A549 treated with AZD2906 at 1 μM for 4 hours (cell line): ENCODE measurements at places on chromosomes 4 and X. TPM values are rescaled to one million over a fixed set of nuclear protein-coding genes. Genes with fewer than 3 reads are reported as not detected.

Gene GAGE12F
- not detected in 5 replicates for total RNA-seq

Gene GIMD1
- not detected in 5 replicates for total RNA-seq

Gene MSANTD1
- total RNA-seq, result 0.06 to 0.14 TPM (median 0.11 TPM) in 5 replicates

Gene RNF175
- total RNA-seq, result 0.10 TPM in 1 of 5 replicates, not detected in the others

Gene ADH1C
- not detected in 5 replicates for total RNA-seq

Gene SH2D1A
- total RNA-seq, result not detected in 5 replicates

Gene ZNF330
- 23.9 to 27.7 TPM (median 25.5 TPM) in 5 replicates for total RNA-seq

Gene PAGE2B
- total RNA-seq, result not detected in 5 replicates

Gene FAM149A
- total RNA-seq, result 1.2 to 1.8 TPM (median 1.4 TPM) in 5 replicates

Gene CHIC1
- 4.0 to 5.5 TPM (median 4.5 TPM) in 5 replicates for total RNA-seq

Gene RAP2C
- 21.5 to 51.7 TPM (median 26.8 TPM) in 5 replicates for total RNA-seq

Gene DMP1
- total RNA-seq, result 0.05 TPM in 1 of 5 replicates, not detected in the others

Gene RAB9B
- total RNA-seq, result 0.02 to 0.05 TPM (median 0.03 TPM) in 4 of 5 replicates, not detected in the other

Gene P2RY8
- total RNA-seq, result 0.02 to 0.06 TPM (median 0.04 TPM) in 4 of 5 replicates, not detected in the other

Gene PNMA6A
- total RNA-seq, result 4.0 to 5.4 TPM (median 5.0 TPM) in 5 replicates

Gene PFKFB1
- total RNA-seq, result 0.05 to 0.10 TPM (median 0.07 TPM) in 5 replicates

Gene MAGEC2
- not detected in 5 replicates for total RNA-seq

Gene MAP3K15
- 1.5 to 2.2 TPM (median 2.0 TPM) in 5 replicates for total RNA-seq

Gene CXCR3
- 0.05 to 0.11 TPM (median 0.07 TPM) in 4 of 5 replicates, not detected in the other for total RNA-seq

Gene AIMP1
- 38.2 to 42.9 TPM (median 40.0 TPM) in 5 replicates for total RNA-seq

Gene BEND2
- not detected in 5 replicates for total RNA-seq

Gene GPR82
- total RNA-seq, result not detected in 5 replicates

Gene PWWP3B
- 0.01 to 0.02 TPM in 2 of 5 replicates, not detected in the others for total RNA-seq

Gene MXRA5
- not detected in 5 replicates for total RNA-seq

Gene CFI
- 0.55 to 0.95 TPM (median 0.84 TPM) in 5 replicates for total RNA-seq

Gene ZBTB49
- 1.9 to 2.6 TPM (median 2.4 TPM) in 5 replicates for total RNA-seq

Gene CCSER1
- total RNA-seq, result not detected in 5 replicates

Gene CT45A1
- total RNA-seq, result 0.07 TPM in 1 of 5 replicates, not detected in the others

Gene PPP1R2C
- not detected in 5 replicates for total RNA-seq

Gene RENBP
- 0.09 to 0.20 TPM (median 0.10 TPM) in 5 replicates for total RNA-seq

Gene STATH
- total RNA-seq, result not detected in 5 replicates

Gene DYNLT3
- 14.3 to 19.4 TPM (median 17.4 TPM) in 5 replicates for total RNA-seq

Gene CACNA1F
- not detected in 5 replicates for total RNA-seq

Gene HELT
- total RNA-seq, result not detected in 5 replicates

Gene PLP2
- total RNA-seq, result 324 to 454 TPM (median 441 TPM) in 5 replicates

Gene RPA4
- 0.22 to 0.32 TPM (median 0.24 TPM) in 5 replicates for total RNA-seq

Gene IGSF1
- total RNA-seq, result 0.26 to 0.32 TPM (median 0.27 TPM) in 5 replicates

Gene AADAT
- total RNA-seq, result 7.6 to 8.8 TPM (median 7.7 TPM) in 5 replicates

Gene ZNF674
- 1.7 to 3.4 TPM (median 2.7 TPM) in 5 replicates for total RNA-seq

Gene RBMXL3
- total RNA-seq, result not detected in 5 replicates

Gene GUF1
- 8.0 to 9.4 TPM (median 8.4 TPM) in 5 replicates for total RNA-seq

Gene DUSP21
- not detected in 5 replicates for total RNA-seq

Gene APBB2
- 7.3 to 12.1 TPM (median 9.8 TPM) in 5 replicates for total RNA-seq

Gene FHDC1
- 0.88 to 1.1 TPM (median 0.95 TPM) in 5 replicates for total RNA-seq

Gene CSAG3
- total RNA-seq, result not detected in 5 replicates

Gene JCHAIN
- 0.10 to 0.24 TPM (median 0.16 TPM) in 3 of 5 replicates, not detected in the others for total RNA-seq

Gene DDIT4L
- total RNA-seq, result 0.09 to 0.61 TPM (median 0.26 TPM) in 5 replicates

Gene PDZD4
- 3.0 to 3.7 TPM (median 3.5 TPM) in 5 replicates for total RNA-seq

Gene CFP
- 0.24 to 0.71 TPM (median 0.53 TPM) in 5 replicates for total RNA-seq

Gene PDE5A
- total RNA-seq, result 0.29 to 0.62 TPM (median 0.30 TPM) in 5 replicates

Gene CNKSR2
- 1.6 to 2.6 TPM (median 2.1 TPM) in 5 replicates for total RNA-seq

Gene AWAT2
- total RNA-seq, result not detected in 5 replicates

Gene ERAS
- total RNA-seq, result 0.12 to 0.16 TPM in 2 of 5 replicates, not detected in the others

Gene SATL1
- not detected in 5 replicates for total RNA-seq

Gene TDO2
- 0.37 to 0.63 TPM (median 0.55 TPM) in 5 replicates for total RNA-seq

Gene GLRA2
- not detected in 5 replicates for total RNA-seq

Gene NOX1
- 0.06 to 0.18 TPM (median 0.10 TPM) in 3 of 5 replicates, not detected in the others for total RNA-seq

Gene HMGB3
- 132 to 182 TPM (median 139 TPM) in 5 replicates for total RNA-seq

Gene CYBB
- total RNA-seq, result 0.01 to 0.09 TPM (median 0.03 TPM) in 5 replicates
